ENCODE measurements at places on chromosomes 3 and 15.

DNA sequence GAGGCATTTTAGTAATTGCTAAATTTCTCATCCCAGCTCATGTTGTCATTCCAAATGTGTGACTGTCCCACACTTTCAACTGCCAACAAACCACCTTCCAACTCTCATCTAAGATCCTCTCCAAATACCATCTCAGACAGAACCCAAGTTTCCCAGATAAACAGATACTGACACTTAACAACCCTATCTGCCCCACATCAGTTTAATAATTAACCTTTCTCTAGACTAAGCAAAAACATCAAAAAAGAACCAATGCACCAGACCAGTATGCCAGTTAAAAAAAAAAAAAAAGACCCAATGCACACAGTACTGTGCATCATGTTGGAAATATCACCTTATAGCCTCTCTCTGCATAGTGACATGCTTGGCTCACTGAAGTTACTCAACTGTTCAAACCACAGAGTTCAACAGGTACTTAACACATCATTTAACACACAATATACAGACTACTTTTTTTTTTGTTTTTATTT, 5.5 kb downstream of the SFMBT1 start:
- no peak for DNase-seq

- DNase-seq, result no peak
Measured at GRCh38 chr15:28984421-28985315, 98.9 kb downstream of the APBA2 start.

DNA sequence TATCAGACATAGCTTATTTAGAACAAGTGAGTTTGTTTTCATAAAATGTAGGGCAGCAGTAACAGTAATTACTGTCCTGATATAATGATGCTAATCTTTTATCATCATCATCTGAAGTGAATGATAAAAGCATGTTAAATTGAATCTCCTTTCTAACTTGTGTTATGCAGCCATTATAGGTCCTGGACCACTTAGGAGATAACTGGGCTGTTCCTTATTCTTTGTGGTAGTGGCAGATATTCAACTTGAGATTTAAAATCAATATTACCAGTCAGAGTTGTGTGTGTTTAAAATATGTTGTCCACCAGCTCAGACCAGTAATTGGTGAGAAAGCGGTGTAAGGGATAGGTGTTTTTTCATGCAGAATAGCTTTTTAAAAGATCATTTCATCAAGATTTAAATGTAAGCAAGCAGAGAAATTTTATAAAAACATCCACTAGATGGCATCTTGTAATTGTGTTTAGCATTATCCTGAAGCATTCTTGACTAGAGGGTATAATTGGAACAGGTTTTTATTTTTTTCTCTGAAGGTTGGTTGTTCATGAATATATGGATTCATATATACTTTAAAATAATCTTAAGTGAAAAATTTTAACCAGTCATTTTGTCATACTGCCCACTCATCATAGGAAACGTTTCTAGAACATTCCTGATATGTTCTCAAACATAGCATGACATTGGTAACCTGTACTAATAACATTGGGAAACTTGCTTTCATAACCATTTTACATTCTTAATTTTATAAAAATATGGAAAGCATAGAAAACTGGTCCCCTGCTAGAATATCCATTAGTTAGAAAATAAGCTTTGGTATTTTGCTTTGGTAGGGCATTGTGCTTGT, 153.9 kb downstream of the BBX start:
- no peak for DNase-seq

- no peak for DNase-seq
Measured at GRCh38 chr3:124652009-124652408, 78.2 kb upstream of the UMPS start.

DNA sequence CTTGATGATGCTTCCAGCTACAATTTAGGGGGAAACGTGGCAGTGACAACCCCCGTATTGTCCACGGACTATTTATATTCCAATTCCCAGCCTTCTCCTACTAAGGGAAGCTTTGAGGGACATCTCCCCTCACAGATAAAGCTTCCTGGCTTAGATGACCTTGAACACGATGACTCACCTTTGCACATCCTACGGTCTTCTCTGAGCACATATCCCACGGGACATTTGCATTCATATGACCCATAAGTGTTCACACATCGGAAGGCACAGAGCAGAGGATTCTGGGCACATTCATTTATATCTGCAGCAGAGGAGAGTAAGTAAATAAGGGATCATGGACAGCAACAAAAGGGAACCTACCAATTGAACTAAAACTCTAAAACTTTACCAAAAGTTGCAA, 101.5 kb downstream of the DUT start:
- DNase-seq, result no peak

GRCh38 chr3:65406470-65406869, 632.2 kb downstream of the MAGI1 start:
- DNase-seq, result no peak
